ENCODE measurements at places on chromosomes 5 and 9. TPM values are rescaled to one million over a fixed set of nuclear protein-coding genes. Genes with fewer than 3 reads are reported as not detected.

GRCh38 chr5:128825826-128826225, 139.5 kb upstream of the SLC27A6 start:
- no peak for DNase-seq

GRCh38 chr5:72955143-72955767, 586 bp upstream of the FCHO2 start:
- no peak for DNase-seq

DNA sequence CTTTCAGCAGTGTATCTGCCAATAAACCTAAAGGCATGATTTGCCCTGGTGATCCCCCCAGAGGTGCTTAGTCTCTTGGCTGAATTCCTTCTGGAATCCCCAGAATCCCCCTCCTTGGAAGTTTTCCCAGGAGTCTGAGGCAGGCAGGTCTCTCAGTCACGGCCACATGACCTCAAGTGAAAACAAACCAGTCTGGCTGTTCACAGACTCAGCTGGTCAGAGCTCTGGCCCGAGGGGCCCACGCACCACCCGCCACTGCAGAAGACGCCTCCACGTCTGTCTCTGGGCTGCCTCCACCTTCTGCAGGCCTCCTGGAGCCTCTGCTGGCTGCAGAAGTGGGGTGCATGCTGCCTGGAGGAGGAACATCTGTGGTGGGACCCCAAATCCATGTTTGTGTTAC, 52.5 kb downstream of the HRH2 start:
- no peak for DNase-seq

GRCh38 chr5:157516626-157517325, 56.8 kb downstream of the NIPAL4 start:
- no peak for DNase-seq

DNA sequence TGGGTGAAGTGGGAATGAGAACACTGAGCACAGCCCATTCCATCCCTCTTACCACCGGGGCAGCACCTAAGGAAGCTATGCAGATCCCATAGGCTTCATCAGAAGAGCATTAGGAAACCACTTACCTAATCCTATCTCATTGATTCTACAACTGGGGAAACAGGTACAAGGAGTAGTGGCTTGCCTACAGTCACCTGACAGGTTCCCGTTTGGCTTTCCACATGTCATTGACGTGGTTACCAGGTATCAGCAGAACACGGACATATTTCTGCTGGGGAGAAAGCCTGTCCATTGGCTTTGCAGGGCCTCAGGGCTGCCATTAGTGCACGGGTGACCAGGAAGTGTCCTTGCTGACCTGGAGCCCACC, 11.3 kb downstream of the AFAP1L1 start:
- no peak for DNase-seq

GRCh38 chr5:173971681-173972345, 17.2 kb upstream of the C5orf47 start:
- DNase-seq, result no peak

DNA sequence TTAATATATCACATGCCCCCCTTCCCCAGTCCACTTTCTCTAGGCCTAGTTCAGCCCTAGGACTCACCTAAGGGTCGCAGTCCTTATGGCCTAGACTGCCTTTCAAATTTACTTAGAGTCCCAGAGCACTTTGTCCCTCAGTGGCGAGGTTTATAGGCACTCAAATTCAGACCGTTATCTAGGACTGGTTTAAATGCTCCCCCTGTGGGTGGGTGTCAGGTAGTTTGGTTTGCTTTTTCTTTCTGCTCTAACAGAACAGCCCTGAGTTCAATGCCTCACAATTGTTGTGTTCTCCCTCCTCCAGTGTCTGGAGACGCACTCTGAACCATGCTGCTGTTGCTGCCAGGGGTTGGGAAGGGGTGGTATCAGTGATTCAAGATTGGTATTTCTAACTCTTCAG, 317.1 kb downstream of the MAT2B start:
- no peak for DNase-seq

GRCh38 chr5:123976379-123977033, 464.5 kb downstream of the CSNK1G3 start:
- DNase-seq, result no peak

OTP gene
- total RNA-seq, result not detected

NIPAL4 gene
- 2.4 TPM for total RNA-seq

AMACR gene
- 12.7 TPM for total RNA-seq
